Stimulated activated CD4-positive, alpha-beta T cell treated with anti-CD3 and anti-CD28 coated beads, TNF-alpha, amount 100 ng/mL, for 4 hours (primary cell): ENCODE measurements at places on chromosomes 5 and 9.

DNA sequence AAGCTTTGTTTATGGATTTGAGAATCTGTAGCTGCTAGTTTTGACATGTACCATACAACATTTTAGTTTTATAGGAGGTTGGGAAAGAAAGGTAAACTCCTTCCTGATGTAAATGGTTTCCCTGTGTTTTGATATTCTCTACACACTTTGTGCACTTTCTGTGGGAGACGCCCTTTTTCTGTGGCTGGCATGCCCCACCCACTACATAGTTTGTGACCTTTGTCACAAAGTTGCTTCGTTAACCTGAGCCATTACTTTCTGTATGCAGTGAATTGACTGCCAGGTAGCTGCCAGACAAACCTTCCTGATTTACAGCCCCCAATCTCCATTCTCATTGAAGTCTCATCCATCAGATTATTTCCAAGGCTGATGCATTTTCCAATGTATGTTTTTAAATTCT lies 90.6 kb downstream of the NLN start:
- DNase-seq = no peak

DNA sequence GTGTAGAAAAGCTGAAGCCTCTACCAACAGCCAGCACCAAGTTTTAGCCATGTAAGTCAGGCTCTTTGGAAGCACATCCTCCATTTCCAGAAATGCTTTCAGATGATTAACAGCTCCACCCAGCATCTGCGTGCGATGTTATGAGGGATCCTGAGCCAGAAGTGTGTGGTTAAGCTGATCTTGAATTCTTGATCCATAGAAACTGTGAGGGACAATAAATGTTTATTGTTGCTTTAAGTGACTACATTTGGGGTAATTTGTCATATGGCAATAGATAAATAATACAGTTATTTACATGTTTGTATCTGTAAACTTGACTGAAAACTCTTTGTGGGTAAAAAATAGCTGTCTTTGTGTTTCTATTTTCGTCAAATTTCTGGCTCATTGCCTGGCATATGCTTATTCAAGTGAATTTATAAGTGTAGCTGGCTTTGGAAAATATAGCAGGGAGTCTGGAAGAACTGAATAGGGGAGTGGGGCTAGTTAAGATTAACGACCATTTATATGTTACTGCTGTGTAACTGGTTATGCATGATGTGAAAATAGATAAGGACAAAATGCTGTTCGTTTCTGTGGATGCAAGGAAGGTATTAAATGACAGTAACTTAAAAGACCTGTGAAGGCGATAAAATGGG lies 234.1 kb downstream of the LRRC70 start:
- DNase-seq = no peak

DNA sequence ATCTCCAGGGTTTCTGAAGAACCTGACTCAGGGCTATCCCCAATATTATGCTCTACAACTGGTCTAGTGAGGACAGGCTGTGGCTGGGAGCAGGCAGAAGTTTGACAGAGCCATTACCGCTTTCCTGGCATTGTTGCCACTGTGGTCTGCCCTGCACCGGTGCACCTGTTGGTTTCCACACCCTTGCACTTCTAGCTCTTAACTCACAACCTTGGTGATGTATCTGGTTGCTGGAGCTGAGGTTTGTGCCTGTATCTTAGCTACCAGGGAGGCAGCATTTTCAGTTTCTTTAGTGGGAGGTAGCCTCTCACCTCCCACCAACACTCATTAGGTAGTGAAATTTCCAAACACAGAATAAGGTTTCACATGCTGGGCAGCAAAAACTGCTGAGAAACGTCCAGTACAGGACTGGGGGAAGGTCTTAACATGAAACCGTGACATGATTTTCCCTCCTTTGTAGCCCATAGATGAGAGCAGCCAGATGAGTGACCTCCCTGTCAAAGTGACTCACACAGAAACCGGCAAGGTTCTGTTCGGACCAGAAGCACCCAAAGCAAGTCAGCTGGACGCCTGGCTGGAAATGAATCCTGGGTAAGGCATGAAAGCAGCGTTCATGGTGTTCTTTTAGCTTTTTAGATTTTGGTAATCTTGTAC lies 57.7 kb downstream of the SMARCA2 start:
- no peak for DNase-seq

DNA sequence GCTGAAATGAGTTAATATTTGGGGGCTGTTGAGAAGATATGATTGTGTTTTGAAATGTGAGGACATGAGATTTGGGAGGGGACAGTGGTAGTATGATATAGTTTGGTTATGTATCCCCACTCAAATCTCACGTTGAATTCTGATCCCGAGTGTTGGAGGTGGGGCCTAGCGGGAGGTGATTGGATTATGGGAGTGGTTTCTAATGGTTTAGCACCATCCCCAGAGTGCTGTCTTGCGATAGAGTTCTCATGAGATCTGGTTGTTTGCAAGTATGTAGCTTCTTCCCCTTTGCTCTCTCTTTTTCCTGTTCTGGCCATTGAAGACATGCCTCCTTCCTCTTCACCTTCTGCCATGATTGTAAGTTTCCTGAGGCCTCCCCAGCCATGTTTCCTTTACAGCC lies 386.0 kb downstream of the ARRDC3 start:
- DNase-seq = no peak

DNA sequence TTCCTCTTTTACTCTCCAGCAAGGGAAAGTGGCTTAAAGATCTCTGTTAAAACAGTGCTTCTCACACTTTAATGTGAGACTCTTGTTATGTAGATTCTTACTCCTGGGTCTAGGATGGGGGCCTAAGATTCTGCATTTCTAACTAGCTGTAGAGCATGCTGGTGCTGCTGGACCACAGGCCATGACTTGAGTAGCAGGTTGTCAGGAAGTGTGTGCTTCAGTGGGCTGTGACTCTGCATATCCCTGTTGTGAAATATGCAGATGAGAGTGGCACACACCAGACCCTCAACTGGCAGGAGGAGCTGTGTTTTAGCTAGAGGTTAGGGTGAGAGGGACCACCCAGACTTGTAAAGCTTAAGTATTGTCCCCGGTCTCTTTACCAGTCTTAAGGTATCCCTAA lies 191.1 kb upstream of the DMRT1 start:
- DNase-seq = no peak

DNA sequence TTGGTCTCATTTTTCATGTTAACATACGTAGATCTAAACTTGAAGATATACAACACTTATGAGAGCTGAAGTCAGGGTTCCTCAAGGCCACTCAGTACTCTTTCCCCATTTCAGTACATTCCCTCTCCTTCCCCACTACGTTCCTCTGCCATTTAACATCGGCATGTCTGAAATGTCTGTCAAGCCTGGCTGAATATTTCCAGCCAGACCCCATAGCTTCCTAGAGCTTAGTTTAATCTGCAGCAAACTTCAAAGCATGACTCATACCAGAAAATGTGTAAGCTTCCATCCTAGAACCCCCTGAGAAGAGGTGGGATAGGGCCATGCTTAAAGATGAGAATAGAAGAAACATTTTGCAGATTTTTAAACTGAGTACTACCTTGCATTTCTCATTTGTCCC lies 6.2 kb downstream of the GZMA start:
- no peak for DNase-seq

- no peak for DNase-seq
These were observed 120.8 kb downstream of the ENC1 start for GRCh38 chr5:74519679-74520078.

DNA sequence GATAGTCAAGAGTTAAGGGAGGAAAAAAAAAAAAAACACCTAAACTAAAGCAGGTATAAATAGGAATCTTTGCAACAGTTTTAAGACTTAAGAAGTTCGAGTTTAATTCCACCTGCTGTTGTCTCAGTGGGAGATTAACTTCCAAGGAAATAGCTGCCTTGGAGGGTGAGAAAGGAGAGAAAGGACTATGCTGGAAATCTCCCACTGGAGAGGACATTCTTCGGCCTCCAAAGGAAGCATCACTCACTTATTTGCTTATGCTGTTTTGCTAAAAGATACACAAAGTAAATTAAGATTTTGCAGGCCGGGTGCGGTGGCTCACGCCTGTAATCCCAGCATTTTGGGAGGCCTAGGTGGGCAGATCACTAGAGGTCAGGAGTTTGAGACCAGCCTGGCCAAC lies 317.9 kb upstream of the MPDZ start:
- no peak for DNase-seq

DNA sequence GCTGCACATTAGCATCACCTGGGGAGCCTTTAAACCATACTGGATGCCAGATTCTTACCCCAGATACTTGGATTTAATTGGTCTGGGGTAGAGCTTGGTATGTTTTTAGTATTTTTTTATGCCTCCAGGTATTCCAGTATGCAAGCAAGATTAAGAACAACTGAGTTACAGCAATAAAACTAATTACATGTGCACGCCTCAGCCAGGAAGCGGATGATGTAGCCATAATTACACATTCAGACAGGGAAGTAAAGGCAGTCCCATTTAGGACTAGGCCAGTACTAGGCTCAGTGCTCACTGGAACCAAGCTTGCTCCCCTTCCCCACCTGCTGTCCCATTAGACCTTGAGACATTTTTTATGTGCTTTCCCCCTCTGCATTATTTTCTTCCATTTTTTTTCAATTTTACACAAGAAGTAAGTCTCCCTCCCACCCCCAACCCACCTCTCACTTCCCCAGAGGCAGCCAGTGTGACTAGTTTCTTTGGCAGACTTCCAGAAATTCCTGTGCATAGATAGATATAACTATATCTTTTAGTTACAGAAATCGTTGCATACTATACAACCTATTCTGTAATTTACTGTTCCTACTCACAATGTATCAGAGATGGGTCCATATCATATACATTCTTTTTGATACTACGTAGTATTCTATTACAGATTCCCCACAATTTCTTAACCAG lies 7.1 kb upstream of the GNAQ start:
- DNase-seq = no peak

DNA sequence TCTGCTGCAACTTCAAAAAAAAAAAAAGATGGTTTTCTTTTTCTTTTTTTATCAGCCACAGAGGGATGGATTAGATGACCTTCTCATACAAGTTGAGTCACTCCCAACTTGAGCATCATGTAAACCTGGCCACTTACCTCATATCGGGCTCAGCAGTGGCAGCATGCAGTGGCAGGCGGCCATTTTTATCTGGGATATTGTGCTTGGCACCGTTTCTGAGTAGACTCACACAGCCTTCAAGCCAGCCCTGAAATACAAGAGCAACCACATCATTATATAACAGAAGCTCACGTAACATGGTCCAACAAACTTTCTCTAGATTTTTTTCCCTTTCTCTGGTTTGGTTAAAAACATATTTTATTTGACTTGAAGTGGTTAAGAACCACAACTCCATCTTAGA lies 62.6 kb downstream of the ANKRD55 start:
- no peak for DNase-seq
